HL-60 (cell line): ENCODE measurements at places on chromosomes 6 and 20.

- DNase-seq, result no peak
These were observed 85.8 kb downstream of the CD164 start for GRCh38 chr6:109296452-109296851.

- DNase-seq, result no peak
These were observed 31.9 kb downstream of the WDR27 start for GRCh38 chr6:169669889-169670288.

- peak; percentile 43 for DNase-seq
These were observed 27.5 kb upstream of the BCLAF1 start for GRCh38 chr6:136317021-136317694.

GRCh38 chr6:113394216-113394615 is 462.9 kb upstream of the MARCKS start:
- DNase-seq, result no peak

DNA sequence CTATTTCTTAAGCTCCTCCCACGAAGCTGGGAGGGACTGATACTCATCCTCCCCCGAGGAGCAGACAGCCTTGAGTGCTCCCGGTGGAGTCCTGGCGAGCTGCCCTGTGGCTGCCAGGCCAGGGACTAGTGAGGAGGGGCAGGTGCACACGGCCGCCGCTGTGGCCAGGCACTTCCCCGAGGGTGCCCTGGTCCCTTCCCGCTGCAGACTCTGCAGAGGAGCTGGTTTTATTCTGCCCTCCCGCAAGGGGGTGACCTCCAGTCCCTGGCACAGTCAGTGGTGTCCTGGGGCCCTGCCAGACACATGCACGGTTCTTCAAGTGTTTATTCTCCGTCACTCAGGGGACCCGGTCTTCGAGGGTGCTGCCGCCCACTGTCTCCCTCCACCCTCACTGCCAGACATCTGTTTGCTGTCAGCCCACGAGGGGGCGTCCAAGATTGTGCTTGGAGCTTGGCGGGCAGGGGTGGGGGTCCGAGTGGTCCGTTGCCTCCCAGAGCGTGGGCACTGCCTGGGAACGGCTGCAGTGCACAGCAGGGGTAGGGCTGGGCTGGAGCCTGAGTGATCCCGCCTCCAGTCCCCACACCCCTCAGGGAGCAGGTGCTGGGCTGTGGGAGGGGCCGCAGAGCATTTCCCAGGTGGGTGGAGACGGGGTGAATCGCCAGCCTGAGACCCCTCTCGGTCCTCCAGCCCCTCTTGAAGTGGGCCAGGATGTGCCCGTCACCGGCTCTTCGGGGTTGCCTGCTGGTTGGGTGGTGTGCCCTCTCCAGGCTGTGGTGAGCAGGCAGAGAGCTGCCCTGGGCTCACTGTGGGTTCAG is 3.1 kb upstream of the CABLES2 start:
- DNase-seq, result no peak

DNA sequence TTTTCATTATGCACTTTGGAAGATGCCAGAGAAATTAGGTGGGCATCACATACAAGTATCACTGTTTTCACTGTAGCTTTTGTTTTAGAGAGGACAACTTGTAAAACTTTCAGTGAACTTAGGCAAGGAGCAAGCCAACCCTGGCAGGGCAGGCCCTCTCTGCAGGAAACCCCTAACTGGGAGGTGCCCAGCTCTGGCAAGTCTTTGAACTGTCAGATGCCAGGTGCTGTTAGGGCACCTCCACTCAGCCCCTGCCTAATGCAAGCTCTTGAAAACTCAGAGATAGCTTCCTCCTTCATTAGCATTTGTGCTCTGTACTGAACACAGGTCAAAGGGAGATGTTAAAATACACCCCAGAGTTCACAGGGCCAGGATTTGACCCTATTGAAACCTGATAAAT is 774.2 kb upstream of the FLRT3 start:
- DNase-seq, result no peak

- DNase-seq, result no peak
These were observed 11.0 kb upstream of the HDGFL1 start for GRCh38 chr6:22558288-22558882.

DNA sequence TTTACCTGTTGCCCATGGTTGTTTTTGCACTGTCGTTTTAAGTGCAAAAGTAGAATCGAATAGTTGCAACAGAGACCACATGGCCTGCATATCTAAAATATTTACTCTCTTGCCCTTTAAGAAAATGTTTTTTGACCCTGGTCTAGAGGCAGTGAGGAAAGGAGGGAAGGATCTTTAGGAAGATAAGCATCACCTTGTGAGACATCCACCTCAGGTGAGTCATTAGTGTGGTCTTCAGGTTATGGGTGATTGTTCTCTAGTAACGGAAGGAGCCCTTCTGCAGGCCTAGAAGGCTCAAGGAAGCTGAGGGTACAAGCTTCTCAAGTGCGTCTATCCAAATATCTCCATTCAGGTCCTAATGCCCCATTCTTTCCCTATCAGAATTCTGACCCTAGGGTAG is 6.6 kb upstream of the RAB44 start:
- DNase-seq, result no peak

DNA sequence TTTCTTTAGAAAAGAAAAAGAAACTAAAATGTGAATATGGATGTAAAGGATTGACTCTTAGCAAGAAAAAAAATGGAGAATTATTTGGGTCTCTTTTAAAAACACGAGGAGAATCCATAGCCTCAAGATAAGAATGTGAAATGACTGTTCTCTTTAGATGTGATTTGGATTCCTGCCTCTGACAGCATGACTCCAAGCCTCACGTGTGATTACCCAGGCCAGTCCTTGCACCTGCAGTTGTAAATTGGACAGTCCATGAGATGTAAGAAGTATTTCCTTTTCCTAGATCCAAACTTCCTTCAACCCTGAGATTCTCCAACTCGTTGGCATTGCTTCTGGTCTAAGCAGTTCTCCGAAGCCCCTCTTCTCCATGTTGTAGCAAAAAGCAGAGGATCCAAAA is 31.9 kb downstream of the SLC2A12 start:
- DNase-seq, result no peak

- DNase-seq, result no peak
These were observed 48.8 kb upstream of the NKX2-2 start for GRCh38 chr20:21562656-21563055.

DNA sequence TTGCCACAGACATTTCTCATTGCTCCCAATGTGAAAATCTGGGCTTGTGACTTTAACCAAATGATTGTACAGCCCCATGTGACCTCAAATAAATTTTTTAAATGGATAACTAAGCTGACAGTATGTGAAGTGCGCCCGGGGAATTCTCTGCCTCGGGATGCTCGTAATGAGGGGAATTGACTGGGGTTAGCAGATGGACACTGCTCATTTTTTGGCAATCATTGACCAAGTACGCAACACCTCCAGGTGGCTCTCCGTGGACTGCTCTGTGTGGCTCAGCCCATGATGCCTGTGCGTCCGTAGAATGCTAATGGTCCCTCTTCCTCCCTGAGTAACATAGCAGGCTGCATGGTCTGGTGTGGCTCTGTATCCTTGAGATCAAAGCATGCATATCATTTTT is 42.4 kb downstream of the FARS2 start:
- no peak for DNase-seq

DNA sequence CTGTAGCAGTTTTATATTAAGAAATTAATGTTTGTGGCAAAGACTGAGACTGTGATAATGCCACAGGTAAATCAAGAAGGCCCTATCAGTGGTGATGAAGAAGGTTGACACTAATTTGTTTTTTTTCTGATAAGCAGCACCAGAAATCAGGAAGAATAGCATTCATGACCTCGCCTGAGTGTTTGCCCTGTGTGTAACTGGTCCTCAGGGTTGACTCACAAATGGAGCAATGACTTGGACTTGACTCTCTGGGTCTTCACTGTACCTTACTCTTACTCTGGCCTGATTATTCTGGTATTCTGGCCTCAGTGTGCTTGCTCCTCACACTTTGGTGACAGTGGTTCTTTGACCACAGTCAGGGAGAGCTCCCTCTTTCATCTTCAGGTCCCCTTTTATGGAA is 243.9 kb downstream of the HAO1 start:
- DNase-seq, result no peak

DNA sequence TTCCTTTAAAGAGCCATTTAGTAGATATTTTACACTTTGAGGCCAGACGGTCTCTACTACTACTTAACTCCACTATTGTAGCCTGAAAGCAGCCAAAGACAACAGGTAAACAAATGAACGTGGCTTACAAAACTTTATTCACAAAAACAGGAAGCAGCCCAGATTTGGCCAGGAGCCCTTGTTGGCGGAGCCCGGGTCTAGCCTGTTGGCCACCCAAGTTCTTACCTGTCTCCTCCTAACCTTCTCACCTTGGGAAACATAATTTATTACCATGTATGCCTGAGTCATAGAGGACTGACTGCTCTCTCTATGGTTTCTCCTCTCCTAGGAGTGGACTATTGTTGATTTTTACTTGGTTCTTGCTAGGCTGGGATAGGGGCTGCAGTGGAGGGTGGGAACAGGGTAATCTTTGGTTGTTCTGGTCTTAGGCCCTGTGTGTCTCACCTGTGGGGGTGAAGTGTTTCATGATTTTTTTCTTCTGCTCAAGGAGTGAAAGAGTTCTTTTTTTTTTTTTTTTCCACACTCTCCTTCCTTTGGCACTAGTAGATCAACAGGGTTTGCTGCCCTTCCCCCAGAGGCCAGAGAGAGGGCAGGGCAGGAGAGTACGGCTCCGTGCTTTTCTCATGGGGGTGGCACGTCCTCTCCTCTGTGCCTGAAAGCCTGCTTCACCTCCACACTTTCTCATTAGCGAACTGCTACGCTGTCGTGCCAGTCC is 90.0 kb downstream of the RPP40 start:
- DNase-seq, result no peak

- DNase-seq, result no peak
These were observed 50.0 kb downstream of the RTN4IP1 start for GRCh38 chr6:106579281-106579680.

DNA sequence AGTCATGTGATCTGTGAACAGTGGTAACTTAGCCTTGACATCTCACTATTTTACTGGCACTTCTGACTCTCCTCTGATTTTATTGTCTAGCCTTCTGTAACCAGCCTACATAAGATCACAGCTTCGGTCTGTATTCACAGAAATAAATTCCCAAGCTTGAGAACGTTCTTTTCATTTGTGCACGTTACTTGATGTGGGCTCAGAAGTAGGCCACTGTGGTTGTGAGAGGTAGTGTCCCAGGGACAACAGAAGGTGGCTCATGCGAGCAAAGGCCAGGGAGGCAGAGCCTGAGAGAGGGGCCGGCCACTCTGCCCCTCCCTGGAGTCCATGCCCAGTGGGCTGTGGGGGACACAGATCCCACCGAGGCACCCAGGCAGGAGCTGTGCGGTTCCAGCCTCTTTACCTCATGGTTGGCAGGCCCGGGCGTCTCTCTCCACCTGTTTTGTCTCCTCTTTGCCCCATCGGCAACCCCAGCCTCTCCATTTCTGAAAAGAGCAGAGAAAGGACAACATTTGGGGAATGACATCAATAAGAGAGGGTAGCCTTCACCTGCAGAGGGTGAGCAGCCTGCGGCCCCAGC is 207.5 kb upstream of the CST7 start:
- no peak for DNase-seq

DNA sequence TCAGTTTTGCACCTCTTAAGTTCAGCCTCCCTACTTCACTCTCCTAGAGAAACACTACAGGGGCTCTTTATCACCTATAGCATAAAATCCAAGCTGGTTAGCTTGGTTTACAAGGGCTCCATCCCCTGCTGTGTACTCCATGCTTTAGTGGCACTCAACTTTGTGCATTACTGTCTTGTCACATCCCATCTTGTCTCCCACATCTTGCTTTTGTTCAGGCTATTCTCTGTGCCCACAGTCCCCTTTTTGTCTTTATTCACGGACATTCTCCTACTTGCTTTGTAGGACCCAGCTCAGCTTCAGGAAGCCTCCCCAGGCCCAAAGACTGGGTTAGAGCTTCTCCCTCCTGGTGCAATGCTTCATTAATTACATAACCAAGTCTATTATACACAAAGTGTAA is 107.9 kb upstream of the SPACA1 start:
- DNase-seq, result no peak

GRCh38 chr6:52512199-52512598 is 64.7 kb downstream of the TRAM2 start:
- DNase-seq, result no peak

- no peak for DNase-seq
These were observed 52.0 kb downstream of the FRK start for GRCh38 chr6:116008470-116009243.

GRCh38 chr6:30820193-30820592 is 64.1 kb upstream of the DDR1 start:
- DNase-seq, result no peak

- DNase-seq, result no peak
These were observed 287.2 kb downstream of the FOXC1 start for GRCh38 chr6:1896897-1897296.

- peak; percentile 66 for DNase-seq
These were observed 534.7 kb upstream of the JARID2 start for GRCh38 chr6:14711056-14711703.
